ENCODE measurements at places on chromosomes 11 and 22.

DNA sequence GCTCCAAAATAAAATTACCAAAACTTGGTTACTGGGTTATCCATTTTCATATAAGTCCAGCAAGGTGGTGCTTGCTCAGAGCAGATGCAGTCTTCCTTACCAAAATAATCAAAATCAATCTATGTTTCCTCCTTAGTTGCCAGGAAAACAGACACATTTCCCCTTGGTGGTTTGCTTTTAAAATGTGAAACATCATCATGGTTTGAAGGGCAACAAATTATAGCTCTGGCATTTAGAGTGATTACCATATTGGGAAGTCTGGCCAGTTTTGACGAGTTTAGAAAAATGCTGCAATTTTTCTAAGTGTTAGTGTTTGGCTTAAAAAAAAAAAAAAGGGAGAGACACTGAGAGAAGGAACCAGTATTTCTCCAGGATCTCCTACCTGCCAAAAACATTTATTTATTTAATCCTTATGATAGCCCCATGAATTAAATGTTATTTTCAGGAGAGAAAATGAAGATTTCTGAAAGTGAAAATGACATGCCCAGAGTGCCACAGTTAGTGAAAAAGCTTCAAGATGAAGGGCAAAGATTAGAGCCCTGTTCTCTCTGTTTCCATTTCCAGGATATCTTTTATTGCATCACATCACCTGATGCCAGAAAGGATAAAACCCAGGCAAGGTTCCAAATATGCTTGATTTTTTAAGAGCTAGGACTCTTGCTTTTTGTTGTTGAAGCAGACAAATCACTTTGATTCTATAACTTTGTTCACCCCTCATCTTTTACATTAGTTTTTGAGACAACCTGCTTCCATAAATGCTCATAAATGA is 29.6 kb upstream of the TBCEL start:
- DNase-seq: no peak

DNA sequence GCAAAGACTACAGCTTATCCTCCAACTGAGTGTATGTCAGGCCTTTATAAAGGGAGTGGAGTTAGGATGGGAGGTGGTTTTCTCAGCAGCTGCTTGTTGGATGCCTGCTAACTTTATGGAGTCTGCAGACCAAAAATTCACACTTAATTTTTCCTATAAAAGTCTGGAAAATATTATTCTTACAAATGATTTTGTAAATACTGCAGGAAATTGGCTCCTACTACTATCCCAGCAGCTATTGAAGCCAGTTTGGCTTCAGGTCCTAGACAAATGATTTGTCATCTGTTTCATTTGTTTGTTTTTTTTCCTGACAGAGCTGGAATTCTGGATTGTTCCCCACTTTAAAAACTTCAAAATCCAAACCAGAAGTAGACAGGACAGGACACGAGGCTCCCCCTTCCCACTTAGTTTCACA is 292.5 kb downstream of the TMEM135 start:
- no peak for DNase-seq

GRCh38 chr22:22745225-22746060 is 101.0 kb downstream of the GGTLC2 start:
- DNase-seq: no peak

- DNase-seq: no peak
Measured at GRCh38 chr11:396948-397548, 3.0 kb downstream of the PKP3 start.

DNA sequence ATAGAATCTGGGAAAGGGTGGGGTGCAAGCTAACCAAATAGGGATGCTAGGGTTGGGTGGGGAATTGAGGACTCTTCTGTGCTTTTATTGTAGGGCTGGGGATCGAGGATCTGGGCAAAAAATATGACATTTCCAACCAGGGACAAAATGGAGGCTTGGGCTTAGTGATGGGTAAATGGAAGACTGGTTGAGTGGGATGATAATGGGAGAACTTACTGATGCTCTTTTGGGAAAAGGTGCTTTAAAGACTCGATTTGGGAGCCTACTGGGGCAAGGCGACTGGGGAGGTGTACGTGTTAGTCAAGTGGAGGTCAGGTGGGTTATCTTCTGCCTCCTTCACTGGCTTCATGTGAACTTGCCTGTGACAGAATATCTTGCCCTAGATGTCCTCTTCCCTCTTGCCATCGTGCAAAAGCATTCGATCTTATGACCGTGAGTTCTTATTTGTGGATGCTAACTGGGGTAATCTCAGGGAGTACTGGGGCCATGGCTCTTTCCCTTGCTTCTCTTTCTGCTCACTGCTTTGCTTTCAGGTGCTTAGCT is 10.4 kb upstream of the RBM4 start:
- no peak for DNase-seq

GRCh38 chr22:49302150-49302460 is 525.6 kb downstream of the BRD1 start:
- DNase-seq: no peak

- no peak for DNase-seq
Measured at GRCh38 chr11:122864386-122865115, 18.0 kb upstream of the JHY start.

DNA sequence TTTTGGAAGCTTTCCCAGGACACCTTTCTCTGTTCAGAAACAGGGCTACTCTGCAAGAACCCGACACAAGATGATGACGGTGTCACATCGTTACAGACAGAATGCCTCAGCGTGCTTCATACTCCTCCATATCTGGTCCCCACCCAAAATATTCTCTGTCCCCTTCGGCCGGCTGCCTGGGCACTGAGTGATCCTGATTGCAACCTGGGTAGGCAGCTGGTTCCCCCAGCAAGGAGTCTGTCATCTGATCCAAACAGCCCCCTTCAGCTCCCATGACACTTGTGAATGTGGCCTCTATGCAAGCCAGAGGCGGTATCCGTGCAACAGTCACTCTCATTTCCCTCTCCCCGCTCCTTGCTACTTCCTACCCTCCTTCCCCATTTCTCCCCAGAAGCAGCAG is 431.7 kb upstream of the B3GAT1 start:
- DNase-seq: no peak

- DNase-seq: no peak
Measured at GRCh38 chr11:104098555-104098954, 62.1 kb downstream of the DDI1 start.

DNA sequence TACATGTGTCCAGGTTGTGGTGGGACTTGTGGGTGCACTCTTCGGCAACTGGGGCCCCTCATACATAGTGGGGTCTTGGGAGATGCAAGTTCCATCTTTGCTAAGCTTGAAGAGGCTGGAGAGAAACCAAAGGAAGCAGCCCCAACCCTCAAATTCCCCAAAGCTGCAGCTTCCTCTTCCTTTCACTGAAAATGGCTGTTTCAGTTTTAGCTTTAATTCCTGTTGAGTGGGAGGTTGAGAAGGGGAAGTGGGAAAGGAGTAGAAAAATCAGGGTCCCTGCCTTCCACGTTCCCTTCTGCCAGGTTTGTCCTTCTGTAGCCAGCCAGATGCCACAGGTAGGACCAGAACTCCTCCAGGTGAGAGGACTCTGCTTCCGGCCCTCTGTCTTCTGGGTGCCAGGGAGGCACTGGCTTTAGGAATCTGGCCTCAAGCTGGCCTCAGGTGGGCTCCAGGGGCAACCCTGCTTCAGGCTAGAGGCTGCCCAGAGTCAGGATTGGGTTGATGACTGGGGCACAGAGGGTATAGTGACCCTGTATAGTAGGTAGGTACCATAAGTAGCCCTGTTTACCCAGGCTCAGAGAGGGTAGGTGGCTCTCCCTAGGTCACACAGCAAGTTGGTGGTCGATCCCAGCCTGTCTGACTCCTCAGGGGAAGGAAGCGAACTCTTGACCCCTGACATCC is 16.2 kb downstream of the P2RY6 start:
- DNase-seq: no peak

- no peak for DNase-seq
Measured at GRCh38 chr11:134399293-134399654, 12.8 kb downstream of the B3GAT1 start.

DNA sequence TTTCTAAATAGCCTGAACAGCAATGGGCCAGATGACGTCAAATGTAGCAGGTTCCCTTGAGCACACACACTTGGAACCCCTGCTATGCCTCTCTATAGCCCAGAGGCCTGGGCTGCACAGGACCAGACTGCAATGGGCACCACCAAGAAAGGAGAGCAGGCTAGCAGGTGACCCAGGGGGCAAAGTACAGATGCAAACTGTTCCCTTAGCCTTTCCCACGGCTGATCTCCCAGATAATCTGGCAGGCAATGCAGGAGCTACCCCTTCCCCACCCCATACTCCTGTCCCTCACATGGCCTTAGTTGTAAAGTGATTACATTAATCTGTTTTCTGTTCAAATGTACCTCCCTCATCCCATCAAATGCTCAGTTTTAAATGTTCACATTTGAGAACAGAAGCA is 41.3 kb downstream of the SMCO4 start:
- no peak for DNase-seq

GRCh38 chr11:42596576-42597145 is 715.1 kb upstream of the API5 start:
- DNase-seq: no peak

DNA sequence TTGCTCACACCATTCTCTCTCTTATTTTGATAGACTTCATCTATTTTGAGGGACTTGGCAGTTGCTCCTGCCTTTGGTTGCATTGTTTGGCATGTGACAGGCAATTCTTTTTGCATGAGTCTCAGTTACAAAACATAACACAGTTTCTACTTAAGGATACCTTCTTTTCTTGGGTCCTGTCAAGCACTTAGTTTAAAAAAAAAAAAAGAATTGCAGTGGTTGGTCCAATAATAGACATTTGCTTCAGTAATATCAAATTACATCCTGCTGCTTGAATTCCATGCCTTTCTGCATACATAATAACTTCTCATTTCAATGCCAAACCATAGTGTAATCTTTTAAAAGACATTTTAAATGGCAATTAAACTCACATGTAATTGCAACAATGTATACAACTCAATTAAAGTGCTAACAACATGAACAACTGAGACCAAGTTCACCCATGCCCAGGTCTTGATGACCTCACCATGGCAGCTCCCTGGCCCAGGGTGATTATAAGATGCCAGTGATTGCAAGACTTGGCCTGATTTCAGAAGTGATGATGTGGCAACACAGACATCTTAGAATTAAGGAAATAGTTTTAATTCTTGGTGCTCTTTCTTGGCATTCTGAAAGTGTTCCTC is 32.2 kb upstream of the PLET1 start:
- no peak for DNase-seq

GRCh38 chr11:41056892-41057569 is 402.4 kb downstream of the LRRC4C start:
- DNase-seq: no peak

GRCh38 chr11:1458340-1459218 is 28.0 kb downstream of the MOB2 start:
- no peak for DNase-seq

DNA sequence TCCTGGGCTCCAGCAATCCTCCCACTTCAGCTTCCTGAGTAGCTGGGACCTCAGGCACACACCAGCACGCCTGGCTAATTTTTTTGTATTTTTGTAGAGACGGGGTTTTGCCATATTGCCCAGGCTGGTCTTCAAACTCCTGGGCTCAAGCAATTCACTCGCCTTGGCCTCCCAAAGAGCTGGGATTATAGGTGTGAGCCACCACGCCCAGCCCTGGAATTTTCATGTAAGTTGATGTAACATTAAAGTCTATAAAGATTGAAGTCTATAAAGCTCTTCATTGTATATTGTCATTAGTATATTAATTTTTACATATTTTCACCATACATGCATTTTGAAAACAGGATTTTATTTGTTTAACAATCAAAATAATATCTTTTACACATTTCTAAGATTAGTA is 12.5 kb upstream of the DDX17 start:
- DNase-seq: no peak
